ENCODE measurements at places on chromosomes 6 and 20.
A peak's percentile ranks its signal among the peaks of the same experiment; 100 is the strongest.

GRCh38 chr6:156190270-156190669 lies 586.9 kb upstream of the ARID1B start:
- no peak for DNase-seq

- no peak for DNase-seq
These were observed 188.4 kb upstream of the TSHZ2 start for GRCh38 chr20:52783769-52784168.

- no peak for DNase-seq
These were observed 32.1 kb downstream of the BICRAL start for GRCh38 chr6:42813906-42814444.

- peak; percentile 30 for DNase-seq
These were observed 585 bp downstream of the PIM1 start for GRCh38 chr6:37170273-37171200.

DNA sequence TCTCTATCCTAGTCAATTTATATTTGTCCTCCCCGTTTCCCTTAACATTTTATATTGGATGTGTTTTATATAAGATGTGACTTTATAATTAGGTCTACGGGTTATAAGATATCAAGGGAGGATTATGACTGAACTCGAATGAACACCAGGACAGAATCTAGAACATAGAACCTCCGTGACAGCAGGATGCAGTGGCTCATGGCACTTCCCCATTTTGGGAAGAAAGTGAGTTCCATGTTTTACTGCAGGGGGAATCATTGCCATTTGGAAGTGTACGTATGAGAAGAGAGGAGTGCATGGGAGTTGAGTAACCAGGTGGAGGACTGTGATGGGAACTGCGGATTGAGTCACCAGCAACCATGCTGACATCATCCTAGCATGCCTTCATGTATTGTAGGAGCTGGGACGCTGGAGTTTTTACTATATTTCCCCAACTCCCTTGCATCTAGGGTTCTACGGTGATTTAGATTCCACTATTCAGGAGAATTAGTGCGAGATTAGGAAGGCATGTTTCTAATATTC lies 56.1 kb upstream of the FOXC1 start:
- no peak for DNase-seq

DNA sequence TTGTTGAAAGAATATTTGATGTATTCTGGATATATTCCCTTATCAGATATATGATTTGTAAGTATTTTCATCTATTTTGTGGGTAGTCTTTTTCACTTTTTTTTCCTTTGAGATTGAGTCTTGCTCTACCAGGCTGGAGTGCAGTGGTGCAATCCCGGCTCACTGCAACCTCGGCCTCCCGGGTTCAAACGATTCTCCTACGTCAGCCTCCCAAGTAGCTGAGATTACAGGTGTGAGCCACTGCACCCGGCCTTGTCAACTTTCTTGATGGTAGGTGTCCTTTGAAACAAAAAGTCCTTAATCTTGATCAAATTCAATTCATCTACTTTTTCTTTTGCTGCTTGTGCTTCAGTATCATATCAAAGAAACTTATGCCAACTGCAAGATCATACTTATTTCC lies 297.2 kb upstream of the NRSN1 start:
- no peak for DNase-seq

DNA sequence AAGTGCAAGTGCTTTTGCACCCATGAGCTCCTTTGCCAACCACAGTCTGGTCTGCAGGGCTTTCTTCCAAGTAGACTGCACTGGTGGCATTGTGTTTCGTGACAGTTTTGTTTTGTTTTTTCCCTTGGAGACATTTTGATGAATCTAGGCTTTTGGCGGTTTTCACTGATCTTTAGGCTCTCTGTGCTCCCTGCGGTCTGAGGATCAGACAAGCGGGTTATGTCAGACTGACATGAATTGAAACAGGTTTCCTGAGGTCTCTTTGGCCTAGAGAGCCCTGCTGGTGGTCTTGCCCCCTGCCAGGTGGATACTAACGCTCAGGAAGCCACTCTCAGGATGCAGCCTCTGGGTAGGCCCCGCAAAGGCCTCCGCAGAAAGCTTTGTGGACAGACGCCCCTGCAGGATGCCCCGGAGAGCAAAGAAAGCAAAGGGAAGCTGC lies 555.4 kb upstream of the AGPAT4 start:
- no peak for DNase-seq

GRCh38 chr6:124885171-124885570 lies 77.1 kb upstream of the RNF217 start:
- DNase-seq, result no peak

GRCh38 chr6:42118162-42119001 lies 24.0 kb downstream of the C6orf132 start:
- peak; percentile 78 for DNase-seq

- no peak for DNase-seq
These were observed 51.7 kb downstream of the SLC22A23 start for GRCh38 chr6:3405182-3405518.

DNA sequence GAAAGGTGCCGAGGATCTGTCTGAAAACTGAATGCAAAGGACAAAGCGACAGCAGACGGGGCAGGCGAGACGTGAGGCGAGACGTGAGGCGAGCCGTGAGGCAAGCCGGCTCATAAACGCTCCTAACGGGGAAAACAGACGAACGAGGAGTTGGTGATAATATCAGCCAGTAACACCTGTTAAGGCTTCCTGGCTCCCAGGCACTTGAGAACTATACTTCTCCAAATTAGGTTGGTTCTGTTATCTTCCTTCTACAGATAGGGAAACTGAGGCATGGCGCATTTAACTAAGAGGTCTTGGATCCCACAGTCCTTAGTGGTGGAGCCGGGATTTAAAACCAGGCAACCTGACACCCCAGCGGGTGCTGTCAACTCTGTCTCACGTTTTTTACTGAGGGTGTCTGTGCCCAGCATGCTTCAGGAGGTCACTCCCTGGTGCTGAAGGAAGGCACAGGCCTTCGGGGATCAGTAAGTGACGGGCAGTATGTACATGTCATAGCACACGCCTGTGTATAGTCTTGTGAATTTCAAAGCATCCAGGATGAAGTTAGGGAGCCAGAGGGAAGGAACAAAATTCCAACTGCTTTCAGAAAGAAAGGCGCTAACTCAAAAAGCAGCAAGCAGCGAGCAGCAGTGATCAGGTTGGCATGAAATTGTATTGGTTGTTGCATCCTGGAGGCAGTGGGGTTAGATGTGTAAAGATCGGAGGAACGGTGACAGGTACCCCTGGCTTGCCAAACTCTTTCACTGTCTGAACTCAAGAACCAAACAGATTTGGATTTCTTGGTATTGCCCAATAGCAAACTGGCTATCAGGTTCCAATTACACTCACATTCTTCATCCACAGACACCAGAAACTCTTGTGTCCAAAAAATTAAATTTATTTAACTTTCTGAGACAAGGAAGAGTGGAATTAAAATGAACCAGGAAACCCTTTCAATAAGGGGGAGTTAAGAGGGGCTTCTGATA lies 318.7 kb downstream of the THBS2 start:
- DNase-seq, result no peak

DNA sequence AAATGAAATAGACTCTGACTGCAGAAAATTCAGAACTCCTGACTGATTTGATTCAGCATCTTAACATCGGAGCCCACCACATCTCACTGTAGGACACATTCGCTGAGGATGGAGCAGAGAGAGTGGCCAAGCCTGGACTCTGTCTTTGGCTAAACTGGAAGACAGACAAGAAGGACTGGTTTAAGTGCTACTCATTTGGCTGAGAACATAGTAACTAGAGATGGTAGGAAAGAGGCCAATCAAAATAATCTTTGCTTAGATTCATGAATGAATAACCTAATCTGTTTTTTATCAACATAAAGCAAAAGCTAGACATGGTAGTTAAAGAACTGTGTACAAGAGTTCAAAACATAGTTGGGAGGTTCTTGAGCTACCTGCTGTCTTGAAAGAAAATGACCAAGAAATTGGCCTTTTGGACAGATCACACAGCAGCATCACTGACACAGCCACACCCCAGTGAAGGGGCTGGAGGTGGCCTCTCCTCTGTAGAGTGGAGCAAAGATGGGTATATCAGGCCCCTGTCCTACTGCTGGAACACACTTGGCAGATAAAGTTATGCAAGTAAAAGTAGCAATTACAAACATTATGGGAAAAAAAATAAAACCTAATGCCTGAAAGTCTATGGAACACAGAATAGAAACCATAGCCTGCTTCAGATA lies 87.1 kb upstream of the NT5E start:
- no peak for DNase-seq

Measured in cerebellum (tissue), 4 donors.